ENCODE measurements at places on chromosomes 3 and 15.

DNA sequence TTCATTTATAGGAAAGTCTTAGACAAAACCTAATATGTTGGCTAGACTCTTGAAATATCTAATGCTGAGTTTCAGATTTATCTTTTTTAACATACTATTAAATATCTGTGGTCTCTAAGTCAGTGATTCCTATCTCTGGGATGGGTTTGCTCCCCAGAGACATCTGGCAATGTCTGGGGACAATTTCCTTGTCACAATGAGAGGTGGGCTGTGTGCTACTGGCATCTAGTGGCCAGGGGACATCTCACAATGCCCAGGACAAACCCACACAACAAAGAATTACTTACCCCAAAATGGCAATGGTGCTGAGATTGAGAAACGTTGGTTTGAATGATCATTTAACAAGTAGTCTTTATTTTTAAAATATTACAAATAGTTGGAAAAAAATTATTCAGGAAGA is 602.1 kb downstream of the MAGI1 start:
- no peak for DNase-seq

DNA sequence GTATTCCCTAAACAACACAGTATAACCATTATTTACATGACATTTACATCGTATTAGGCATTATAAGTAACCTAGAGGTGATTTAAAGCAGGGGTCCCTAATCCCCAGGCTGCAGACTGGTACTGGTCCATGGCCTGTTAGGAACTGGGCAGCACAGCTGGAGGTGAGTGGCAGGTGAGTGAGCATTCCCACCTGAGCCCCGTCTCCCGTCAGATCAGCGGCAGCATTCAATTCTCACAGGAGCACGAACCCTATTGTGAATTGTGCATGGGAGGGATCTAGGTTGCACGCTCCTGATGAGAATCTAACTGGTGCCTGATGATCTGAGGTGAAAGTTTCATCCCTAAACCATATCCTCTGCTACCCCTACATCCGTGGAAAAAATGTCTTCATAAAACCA is 138.2 kb downstream of the ATP10A start:
- DNase-seq, result no peak

DNA sequence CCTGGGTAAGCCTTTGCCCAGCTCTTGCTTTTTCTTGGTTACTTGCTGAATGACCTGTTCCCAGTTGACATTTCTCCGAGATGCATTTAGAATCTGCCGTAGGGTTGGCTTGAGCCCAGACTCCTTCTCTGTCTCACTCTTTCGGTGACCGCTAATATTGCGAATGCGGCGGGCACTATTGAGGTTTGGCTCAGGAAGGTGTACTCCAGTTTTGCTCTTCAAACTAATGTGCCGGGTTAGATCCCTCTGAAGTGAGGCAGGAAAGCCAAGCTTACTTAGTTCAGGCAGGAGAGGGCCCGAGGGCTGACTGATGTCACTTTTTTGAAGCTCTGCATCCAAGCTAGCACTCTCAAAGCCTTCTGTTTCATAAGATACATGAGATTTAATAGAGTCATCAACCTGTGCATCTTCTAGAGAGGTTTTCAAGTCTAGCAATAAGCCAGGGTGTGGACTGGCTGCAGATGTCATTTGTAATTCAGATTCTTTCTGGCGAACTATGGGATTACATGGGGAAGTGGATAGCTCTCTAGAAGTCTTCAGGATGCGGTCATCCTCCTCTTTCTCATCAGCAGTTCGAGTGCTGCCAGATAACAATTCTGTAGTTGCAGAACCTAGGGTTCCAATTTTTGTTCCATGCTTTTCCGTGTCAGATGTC is 41.0 kb downstream of the ZNF106 start:
- no peak for DNase-seq

DNA sequence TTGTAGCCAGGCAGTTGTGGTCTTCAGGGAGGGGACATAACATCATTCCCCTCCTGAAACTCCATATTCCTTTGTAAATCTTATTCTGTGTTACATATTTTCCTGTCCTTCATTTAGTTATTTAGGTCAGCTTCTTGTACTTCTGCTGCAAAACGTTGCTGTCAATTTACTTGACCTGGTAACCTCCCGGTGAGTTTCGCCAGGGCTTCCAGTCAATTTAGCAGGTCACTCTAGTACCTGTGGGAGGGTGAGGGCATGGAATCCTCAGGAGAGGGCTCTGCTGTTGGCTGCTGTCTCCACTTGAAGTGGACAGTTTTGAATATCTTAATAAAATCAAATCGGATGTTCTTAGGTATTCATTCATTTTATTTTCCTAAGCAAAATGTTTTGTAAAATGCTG is 29.6 kb downstream of the FNDC3B start:
- DNase-seq, result no peak

DNA sequence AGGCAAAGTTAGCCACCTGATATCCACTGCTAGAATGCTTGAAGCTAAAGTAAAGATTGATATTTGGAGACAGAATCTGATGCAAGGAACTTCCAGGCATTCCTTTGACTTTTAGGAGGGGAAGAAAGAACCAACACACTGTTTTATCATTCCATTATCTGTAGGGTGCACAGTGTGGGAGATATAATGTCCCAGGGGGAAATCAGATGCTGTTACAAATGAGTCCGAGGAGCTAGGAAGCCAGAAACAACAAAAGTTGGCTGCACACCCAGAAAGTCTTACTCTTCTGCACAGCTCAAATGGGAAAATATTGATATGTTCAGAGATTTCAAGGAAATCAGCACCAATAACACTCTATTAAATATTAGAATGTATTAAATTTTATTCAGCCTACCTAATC is 113.6 kb upstream of the ROBO1 start:
- no peak for DNase-seq

GRCh38 chr3:160127308-160127707 is 97.9 kb upstream of the C3orf80 start:
- no peak for DNase-seq

DNA sequence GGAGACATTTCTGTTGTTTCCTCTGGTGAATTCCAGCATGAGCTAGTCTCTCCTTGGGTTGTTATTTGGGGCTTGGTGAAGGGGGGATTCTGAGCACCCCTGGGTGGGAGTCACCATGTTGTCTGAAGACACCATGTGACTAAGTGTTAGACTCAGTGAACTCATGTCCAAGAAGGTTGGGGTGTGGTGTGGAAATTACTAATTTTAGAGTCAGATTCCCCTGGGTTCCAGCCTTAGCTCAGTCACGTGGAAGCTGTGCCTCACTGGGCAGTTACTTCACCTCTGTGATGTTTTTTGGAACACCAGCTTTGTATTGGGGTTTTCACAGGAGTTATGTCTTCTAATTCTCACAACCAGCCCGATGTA is 171.5 kb downstream of the RPLP1 start:
- DNase-seq, result no peak

- DNase-seq, result no peak
These were observed 149.8 kb downstream of the TJP1 start for GRCh38 chr15:29672446-29672845.

GRCh38 chr3:35746492-35746891 is 107.2 kb downstream of the ARPP21 start:
- DNase-seq, result no peak

- DNase-seq, result no peak
These were observed 59.6 kb upstream of the MRPS22 start for GRCh38 chr3:139284221-139284620.

DNA sequence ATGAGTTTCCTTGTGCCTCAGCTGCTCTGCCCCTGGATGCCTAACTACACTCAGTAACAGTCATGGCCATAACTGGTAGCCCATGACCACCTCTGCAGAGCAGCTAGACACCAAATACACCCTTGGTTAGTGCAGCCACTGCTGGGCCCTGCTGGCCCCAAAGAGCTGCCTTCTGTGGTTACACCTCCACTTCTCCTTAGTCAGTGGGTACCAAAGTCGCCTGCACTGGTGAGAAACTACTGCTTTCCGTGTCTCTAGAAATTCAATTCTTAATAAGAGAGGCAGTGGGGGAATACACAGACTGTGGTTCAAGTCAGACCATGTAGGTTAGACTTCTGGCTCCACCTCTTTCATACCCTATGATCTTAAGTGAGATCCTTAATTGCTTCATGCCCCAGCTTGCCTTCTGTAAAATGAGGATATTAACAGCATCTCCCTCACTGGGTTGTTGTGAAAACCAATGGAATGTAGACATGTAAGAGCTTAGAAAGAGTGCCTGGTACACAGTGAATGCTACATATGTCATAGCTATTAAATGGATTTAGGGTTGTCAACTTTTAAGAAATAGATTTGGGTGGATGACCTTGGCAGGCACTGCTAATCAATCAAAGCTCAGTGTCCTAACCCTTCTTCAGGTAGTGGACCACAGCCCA is 18.2 kb downstream of the HEG1 start:
- DNase-seq, result no peak

DNA sequence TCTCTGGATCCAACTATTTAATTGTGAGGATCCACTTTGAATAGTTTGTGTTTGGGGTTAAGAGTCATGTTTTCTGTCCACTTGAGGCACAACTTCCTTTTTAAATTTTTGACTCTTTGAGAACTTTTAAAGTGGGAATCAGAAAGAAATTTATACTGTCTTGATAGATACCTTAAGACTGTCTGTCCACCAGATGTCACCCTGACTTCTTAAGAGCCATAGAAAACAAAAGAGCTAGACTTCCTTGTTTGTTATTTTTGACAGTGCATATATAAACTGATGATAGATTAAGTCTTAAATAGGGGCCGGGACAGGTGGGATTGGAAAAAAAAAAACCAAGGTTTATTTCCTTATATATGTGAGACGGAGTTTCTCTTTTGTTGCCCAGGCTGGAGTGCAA is 52.1 kb upstream of the WDR72 start:
- DNase-seq, result no peak

- DNase-seq, result no peak
These were observed 194.7 kb downstream of the DTWD1 start for GRCh38 chr15:49815526-49815925.

DNA sequence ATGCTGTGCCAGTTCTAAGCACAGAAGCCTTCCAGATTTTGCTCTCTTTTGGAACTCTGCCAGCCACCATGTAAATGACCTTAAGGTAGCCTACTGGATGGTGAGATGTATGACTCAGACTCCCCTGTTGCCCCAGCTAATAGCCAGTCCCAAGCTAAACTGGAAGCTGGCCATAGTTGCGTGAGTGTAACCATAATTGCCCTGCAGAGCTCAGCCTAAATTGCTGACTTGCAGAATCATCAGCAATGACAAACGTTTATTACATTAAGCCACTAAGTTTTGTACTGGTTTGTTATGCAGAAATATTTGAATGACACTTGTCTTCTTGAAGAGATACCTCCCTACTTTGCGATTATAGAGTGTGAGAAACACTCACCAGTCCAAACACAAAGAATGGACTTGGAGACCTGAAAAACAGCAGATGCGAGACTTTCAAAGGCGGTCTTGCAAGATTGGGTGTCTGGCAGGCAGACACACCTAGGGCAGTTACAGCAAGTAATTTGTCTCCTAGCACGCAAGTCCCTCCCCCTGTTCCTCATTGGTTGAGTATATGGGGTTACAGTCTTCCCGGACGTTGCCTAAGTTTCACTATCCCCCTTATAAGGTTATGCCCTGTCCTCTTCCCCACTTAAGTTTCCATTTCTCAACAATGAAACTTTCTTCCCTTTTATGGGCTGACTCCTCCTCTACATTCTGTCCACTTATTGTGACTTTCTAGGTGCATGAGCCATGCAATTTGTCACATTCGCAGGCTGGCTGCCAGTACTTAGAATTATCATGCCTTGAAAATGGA is 83.6 kb upstream of the XCR1 start:
- DNase-seq, result no peak

GRCh38 chr3:175951047-175951694 is 1092.0 kb downstream of the NAALADL2 start:
- DNase-seq, result no peak

GRCh38 chr15:35005933-35006332 is 17.8 kb upstream of the ZNF770 start:
- no peak for DNase-seq

DNA sequence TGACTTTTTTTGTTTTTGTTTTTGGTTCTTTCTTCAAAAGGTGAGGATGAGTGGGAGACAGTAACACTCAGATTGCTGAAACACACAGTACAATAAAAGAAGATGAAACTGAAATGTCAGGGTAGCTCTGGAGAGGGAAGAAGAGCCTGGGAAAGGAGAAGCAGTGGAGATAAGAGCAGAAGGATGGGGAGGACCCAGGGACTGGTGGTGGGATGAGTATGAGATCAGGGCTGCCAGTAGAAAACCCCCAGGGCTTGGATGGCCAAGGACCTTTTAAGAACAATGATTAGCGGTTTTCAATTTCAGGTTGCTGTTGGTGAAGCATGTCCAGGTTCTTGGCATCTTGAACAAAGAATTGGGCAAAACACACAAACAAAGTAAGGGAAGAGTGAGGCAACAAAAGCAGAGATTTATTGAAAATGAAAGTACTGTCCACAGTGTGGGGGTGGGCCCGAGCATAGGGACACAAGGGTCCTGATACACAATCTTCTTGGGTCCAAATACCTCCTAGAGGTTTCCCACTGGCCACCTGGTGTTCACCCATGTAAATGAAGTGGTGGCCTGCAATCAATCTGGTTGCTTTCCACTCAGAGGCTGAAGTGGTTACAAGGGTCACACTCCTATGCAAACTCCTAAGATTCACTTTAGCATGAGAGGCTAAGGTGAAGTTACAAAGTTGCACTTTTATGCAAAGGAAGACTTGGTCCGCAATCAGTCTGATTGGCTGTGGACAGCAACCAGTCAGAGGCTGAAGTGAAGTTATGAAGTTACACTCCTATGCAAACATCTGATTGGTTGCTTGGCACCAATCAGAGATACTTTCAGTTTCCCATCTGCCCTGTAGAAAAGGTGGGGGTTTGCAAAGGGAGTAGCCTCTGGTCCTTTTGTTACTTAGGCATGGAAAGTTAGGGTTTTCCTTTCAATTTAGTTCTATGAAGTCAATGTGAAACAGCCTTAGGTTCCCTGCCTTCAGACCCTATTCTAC is 26.1 kb upstream of the MFSD1 start:
- no peak for DNase-seq

DNA sequence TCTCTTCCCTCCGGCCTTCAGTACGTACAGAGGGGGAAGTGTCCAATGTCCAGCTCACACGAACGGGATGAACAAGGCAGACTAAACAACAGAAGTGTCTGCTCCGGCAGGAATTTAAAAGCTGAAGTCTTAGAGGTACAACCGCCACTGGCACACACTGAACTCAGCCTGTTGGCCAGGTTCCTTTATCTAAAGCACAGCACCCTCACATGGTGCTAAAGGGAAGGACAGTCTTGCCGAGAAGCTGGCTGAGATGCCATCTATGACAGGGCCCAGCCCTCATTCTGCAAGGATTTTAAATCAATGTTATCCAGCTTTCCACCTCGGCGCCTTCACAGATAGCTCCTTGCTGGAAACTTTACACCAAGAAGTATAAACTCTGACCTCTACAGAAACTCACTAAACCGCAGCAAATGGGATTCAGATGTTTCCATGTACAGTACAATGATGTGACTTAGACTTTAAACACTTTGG is 2.8 kb downstream of the ADAMTS17 start:
- no peak for DNase-seq

DNA sequence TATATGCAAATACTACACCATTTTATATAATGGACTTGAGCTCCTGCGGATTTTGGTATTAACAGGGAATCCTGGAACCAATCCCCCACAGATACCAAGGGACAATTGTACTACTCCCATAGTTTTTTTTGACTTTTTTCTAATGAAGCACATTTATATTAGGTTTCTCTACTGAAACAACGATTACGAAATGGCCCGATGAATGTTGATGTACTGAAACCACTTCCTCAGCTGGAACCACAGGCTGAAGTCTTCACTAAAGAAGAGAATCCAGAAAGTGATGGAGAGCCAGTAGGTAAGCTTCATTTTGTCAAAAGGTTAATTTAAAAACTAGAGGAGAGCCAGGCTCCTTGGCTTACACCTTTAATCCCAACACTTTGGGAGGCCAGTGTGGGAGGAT is 121.5 kb upstream of the LRRFIP2 start:
- DNase-seq, result no peak

- no peak for DNase-seq
These were observed 51.2 kb upstream of the THRB start for GRCh38 chr3:24545887-24546286.

All from stimulated activated CD4-positive, alpha-beta T cell treated with anti-CD3 and anti-CD28 coated beads, TNF-alpha, amount 100 ng/mL, for 4 hours (primary cell).